ENCODE measurements at places on chromosomes 16 and 17.

DNA sequence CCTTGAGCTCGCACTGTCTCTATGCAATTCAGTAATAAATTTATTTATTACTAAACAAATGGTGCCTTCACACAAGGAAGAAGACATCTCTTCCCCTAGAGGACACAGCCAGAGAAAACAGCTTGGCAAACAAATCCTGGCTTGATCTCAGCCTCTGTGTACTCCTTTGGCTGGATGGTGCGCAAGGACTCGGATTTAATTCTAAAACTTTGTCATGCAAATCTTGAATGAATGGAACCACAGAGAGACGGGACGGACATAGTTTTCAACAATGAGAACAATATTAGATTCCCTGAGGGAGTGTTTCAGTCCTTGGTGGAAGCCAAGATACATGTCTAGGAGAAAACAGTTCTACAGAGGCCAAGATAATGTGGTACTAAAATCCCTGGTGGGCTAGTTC lies 349.5 kb downstream of the NPIPA8 start:
- DNase-seq: no peak

- DNase-seq: no peak
Measured at GRCh38 chr16:77009453-77009852, 181.5 kb upstream of the MON1B start.

- no peak for DNase-seq
Measured at GRCh38 chr17:80568246-80568645, 23.6 kb downstream of the RPTOR start.

DNA sequence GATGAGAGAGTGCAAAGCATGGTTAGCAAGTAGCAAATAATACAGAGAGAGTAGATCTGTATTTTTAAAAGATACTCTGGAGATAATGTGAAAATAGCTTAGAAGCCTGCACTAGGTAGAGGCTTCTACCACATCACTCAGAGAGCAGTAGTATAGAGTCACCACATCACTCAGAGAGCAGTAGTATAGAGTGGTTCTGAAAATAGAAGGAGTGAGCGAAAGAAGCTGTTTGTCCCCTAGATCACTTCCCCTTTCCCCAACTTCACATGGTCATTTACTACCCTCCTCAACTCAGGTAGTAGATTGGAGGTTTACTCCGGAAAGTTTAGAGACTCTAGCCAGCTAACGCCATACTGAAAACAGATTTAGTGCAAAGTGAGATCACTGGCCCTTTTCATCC lies 17.1 kb downstream of the DGKE start:
- DNase-seq: no peak

DNA sequence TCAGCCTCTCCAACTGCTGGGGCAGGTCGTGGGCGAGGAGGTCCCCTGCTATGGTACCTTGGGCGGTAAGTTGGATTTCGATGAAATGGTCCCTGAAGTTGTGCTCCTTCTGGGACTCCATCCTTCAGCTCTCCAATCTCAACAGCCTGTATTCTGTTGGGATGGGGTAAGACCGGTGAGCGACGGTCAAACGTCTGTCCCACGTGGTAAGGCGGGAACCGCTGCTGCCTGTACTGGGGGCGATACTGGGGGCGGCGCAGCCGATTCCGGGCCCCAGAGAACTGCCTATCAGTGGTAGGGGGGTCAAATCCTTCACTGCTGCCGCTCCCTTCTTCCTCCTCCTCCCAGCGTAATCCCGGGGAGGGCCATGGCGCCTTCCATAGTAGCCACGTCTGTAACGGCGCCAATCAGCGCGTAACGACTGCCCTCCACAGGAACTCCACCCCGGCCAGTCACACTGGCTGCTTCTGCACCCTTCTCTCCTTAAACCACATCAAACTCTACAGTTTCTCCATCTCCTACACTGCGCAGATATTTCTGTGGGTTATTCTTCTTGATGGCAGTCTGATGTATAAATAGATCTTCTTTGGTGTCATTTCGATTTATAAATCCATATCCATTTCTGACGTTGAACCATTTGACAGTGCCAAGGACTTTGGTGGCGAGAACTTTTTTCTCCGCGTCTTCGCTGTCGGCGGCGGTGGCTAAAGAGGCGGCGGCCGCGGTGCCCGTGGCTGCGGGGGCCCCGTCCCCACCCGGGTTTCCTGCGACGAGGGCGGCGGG lies 41.1 kb downstream of the AHSP start:
- DNase-seq: no peak

GRCh38 chr16:17962726-17963125 lies 373.8 kb downstream of the NPIPA8 start:
- no peak for DNase-seq

- no peak for DNase-seq
Measured at GRCh38 chr17:76499267-76499667, 2.0 kb downstream of the RHBDF2 start.

DNA sequence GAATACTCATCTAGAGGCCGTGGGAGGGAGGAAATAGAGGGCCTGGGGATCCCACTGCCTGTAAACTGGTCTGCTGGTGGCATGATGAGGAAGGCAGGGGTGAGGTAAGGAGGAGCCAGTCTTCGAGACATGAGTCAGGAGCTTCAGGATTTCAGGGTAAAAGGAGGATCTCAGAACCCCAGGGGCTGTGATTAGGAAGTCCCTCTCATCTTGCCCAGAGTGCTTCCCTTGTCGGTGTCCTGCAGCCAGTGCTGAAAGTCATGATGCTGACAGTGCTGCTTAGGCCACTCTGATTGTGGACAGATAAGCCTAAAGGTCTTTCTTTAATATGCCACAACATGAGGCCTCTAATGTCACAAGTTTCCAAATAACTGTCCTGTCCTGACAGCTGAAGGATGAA lies 29.6 kb downstream of the COG4 start:
- no peak for DNase-seq

DNA sequence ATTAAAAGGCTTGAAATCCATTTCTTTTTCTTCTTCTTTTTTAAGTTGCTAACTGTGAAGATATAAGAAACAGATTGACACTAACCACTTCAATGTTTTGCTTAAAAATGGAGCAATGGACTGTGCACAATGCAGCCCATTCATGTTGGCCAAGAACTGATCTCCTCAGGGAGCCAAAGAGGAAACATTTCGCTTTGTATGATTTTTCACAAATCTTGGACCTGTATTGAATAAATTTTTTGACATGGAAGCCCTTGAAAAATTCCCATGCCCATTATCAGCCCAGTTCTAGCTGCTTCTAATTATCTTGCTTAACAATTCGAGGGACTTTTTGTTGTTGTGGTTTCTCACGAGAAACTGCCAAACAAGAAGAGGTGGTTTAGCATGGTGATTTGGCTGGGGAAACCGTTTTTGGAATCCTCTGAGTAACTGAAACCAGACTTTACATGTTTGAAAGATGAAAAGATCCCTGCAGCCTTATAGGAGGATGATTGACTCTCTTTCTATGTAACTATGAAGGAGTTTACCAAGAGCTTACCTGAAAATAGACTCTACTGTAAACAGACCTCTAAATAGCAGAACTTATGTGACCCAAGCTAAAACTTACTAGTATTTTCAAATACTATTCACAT lies 1389.4 kb upstream of the GOT2 start:
- DNase-seq: no peak

DNA sequence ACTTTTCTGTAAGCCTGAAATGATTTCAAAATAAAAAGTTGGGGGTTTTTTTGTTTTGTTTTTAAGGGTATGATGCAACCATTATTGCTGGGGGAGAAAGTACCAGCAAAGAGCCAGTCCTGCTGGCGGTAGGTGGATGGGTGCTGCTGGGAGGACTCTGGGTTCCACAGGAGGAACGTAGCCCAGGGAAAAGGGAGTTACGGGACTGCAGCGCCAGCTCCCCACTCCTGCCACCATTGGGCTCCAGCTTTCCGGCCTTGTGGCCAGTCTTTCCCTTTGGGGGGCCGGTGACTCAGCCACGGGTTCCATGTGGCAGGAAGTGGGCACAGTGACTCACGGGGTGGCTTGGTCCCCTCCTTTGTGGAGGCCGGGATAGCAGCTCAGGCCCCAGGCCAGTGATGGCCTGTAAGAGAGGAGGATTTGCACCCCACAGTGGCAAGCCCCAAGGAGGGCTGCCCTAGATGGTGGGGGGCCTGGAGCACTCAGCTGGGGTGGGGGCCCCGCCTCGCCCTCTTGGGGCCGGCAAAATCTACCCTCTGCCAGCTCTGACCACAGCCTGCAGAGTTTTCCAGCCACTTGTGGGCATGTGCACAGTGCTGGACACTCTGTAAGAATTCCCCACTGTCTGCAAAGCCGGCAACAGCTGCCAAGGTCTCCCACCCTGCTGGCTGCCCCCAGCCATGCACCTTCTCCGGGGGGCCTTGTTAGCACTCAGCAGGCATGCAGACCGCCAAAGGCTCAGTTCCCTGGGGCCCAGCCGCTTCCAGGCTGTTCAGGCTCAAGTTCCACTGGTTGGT lies 30.4 kb downstream of the SOCS3 start:
- DNase-seq: no peak

- no peak for DNase-seq
Measured at GRCh38 chr17:42027961-42028790, 8.3 kb downstream of the NKIRAS2 start.

- DNase-seq: no peak
Measured at GRCh38 chr17:66098040-66098439, 93.9 kb downstream of the CEP112 start.

DNA sequence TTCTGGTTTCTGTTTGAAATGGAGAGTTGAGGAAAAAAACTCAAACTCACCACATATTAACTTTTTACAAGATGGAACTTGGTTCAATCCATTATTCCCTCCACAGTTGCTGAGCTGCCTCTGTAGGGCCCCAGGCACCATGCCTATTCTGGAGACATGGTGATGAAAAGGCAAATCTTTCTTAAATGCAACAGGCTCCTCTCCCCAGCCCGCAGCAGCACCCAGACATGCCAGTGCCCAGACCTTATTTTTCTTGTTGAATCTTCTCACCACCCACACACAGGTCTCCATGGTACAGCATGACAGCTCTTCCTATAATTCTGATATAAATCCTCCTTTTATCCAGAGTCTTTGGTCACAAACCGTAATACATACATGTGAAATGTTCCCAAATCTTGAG lies 7.6 kb downstream of the CYTH1 start:
- no peak for DNase-seq

GRCh38 chr17:79566251-79566955 lies 44.4 kb downstream of the RBFOX3 start:
- no peak for DNase-seq
